Epithelial cell of umbilical artery (primary cell): ENCODE measurements at places on chromosomes 6 and 20. TPM values are rescaled to one million over a fixed set of nuclear protein-coding genes. Genes with fewer than 3 reads are reported as not detected.

The DEFB132 gene
- total RNA-seq: not detected in 2 replicates

The GMPR gene
- 21.4 and 44.5 TPM in 2 replicates for total RNA-seq

The CRISP2 gene
- under 0.01 TPM in 1 of 2 replicates, not detected in the other for total RNA-seq

The TMC2 gene
- total RNA-seq: not detected in 2 replicates

The SDHAF4 gene
- total RNA-seq: 3.8 and 9.4 TPM in 2 replicates

The NFKBIL1 gene
- total RNA-seq: 25.3 and 26.9 TPM in 2 replicates
